Uterus (tissue), 4 donors: ENCODE measurements at places on chromosomes 1 and 21.

DNA sequence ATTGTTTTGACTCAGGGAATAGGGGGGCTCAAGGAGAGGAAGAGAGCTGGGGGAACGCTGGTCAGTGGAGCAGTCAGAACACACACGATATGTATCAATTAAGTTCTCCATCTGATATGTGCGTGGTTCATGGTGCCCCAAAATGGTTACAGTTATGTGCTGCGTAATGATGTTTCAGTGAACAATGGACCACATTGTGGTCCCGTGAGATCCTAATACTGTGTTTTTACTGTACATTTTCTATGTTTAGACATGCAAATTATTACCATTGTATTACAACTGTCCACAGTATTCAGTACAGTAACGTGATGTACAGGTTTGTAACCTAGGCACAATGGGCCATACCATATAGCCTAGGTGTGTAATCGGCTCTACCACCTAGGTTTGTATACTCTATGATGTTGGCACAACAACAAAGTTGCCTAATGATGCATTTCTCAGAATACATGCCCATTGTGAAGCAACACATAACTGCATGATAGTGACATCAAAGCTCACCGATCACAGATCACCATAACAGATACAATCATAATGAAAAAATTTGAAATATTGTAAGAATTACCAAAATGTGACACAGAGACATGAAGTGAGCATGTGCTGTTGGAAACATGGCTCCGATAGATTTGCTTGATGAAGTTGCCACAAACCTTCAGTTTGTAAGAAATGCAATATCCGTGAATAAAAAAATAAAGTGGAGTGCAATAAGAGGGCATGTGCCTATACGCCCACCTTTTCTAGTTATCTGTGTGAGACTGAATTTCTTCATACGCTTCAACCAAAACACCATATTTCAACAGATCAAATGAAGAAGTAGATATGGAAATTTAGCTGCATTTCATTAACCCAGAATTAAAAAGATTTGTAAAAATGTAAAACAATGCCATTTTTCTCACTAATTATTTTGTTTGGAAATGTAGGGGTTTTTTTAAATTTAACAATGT lies 14.8 kb upstream of the TMEM54 start:
- DNase-seq, result no peak

DNA sequence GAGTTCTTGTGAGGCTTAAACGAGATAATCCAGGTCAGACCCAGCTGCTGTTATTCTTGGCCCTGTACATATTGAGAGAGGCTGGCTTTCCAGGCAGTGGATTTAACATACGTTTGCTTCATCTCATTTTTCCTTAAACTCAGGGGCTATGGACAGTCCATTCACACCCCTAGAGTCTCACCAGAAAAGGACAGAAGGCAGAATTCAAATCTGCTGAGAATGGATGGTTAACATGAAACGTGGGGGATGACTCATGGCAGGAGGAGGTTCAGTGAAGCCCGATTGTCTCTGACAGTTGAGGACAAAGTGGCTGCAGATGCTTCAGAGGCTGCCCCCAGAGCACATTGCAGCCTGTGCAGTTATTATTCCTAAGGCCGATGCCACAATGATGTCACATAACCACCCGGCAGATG lies 39.5 kb downstream of the TGFB2 start:
- DNase-seq, result no peak

- no peak for DNase-seq
Observed at GRCh38 chr1:16294219-16295212, 57.5 kb upstream of the CPLANE2 start.

DNA sequence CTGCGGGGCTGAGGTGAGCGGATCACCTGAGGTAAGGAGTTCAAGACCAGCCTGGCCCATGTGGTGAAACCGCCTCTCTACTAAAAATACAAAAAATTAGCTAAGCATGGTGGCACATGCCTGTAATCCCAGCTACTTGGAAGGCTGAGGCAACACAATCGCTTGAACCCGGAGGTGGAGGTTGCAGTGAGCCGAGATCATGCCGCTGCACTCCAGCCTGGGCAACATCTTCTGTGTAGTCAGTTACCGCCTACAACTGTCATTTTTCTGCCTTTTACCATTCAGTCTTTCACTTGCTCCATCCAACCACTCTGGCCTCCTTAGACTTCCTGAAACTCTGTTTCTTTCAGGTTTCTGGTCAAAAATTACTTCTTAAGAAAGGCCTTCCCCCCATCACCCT lies 2.2 kb downstream of the MYCBP start:
- DNase-seq, result no peak

DNA sequence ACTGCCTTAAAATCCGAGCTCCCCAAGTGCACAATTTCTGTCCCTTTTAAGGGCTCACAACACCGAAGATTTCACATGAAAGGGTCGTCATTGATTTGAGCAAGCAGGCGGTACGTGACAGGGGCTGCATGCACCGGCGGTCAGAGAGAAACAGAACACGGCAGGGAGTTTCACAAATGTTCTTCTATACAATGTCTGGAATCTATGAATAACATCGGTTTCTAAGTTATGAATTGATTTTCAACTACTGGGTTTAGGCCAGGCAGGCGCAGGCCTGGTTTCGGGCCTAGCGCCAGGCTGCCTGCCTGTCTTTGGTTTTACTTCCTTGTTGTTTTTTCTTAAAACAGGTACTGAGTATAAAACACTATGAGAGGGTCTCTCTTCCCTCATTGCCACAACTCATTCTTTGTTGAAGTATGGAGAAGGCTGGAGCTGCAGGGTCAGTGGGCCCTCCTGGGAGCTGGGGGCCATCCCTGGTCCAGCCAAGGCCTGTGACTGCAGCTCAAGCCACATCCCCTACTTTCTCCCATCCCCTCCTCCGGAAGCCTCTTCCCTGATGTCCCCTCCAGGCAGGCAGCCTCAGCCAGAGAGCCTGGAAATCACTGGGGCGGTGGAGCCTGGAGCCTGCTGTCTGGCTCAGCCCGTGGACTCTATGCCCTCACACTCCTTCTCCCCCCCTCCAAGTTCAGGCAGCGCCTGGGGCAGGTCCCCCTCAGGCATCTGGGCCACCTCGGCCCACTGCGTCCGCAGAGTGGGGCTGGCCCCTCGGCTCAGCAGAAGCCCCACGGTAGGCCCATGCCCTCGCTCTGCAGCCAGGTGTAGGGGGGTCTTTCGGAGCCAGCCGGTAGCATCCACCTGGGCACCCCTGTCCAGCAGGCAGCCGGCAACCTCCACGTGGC lies 2.4 kb downstream of the ANKRD65 start:
- DNase-seq, result no peak

DNA sequence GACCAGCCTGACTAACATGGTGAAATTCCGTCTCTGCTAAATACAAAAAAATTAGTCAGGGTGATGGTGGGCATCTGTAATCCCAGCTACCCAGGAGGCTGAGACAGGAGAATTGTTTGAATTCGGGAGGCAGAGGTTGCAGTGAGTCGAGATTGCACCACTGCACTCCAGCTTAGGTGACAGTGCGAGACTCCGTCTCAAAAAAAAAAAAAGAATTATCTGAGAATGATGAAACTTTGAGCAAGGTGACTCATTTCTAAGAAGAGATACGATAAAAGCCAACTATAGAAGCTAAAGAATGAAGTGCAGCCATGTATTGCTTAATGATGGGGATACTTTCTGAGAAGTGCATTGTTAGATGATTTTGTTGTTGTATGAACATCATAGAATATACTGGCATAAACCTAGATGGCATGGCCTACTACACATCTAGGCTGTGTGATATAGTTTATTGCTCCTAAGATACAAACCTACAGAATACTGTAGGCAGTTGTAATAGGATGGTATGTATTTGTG lies 64.7 kb downstream of the SNRPE start:
- no peak for DNase-seq

DNA sequence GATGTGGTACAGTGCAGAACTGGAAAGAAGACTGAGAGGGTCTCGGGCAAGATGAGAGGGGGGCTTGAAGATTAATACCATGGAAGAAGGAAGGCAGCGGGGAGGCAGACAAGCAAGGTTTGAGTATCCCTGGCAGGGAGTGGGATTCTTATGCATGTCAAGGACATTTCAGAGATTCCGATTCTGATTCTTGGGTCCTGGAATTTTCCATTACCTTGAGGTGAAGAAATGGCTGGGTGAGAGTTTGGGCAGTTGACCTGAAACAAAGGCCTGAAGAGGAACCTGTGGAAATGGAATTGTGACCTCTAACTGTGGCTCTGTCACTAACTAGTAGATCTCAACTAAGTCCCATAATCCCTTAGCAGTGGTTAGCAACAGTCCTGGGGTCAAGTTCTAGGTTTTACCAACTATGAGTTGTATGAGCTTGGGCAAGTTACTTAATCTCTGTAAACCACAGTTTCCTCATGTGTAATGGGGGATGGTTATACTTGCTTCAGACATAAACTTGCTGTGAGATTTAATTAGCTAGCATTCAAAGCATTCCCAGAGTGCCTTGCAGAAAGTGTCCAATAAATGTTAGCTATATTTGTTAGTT lies 8.6 kb upstream of the ACTN2 start:
- no peak for DNase-seq

GRCh38 chr1:164768619-164769018 lies 209.6 kb downstream of the PBX1 start:
- DNase-seq, result peak; percentile 12
